ENCODE measurements at places on chromosomes 4 and X.

DNA sequence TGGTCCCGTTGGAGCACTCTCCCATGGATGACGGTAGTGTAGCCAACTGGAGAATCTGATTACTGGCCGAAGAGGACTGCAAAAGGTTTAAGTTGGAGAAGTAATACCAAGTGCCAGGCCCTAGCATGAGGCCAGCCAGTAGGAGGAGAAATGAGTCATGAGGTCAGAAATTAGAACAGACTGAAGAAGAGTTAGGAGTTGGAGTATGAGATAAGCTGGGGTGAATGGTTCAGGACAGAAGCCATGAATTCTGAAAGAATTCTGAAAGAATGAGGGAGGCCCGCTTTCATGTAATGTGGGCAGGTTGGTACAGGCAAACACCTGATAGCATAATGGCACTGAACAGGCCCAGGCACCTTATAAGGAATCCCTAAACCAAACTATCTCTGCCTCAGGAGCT lies 18.4 kb upstream of the STK26 start:
- peak; percentile 13 for DNase-seq

GRCh38 chr4:182874304-182874751 lies 42.9 kb downstream of the DCTD start:
- no peak for DNase-seq

DNA sequence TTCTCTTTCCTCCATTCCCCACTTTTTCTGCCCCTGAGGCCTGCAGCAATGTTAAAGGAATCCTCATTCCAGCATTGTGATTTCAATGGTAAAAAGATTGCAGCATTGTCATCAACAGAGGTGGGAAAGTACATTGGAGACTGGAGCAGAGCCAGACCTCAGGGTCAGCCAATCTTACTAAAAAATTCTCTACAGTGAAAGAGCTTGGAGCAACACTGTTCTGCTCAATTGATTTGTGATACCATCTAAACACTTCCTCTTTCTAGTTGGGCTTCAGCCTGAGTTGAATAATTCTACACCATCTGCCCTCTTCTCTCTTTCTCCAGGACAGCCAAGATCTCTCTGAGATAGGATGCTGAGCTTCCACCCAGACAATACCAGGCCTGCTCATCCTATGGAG lies 176.5 kb downstream of the AR start:
- DNase-seq = no peak

DNA sequence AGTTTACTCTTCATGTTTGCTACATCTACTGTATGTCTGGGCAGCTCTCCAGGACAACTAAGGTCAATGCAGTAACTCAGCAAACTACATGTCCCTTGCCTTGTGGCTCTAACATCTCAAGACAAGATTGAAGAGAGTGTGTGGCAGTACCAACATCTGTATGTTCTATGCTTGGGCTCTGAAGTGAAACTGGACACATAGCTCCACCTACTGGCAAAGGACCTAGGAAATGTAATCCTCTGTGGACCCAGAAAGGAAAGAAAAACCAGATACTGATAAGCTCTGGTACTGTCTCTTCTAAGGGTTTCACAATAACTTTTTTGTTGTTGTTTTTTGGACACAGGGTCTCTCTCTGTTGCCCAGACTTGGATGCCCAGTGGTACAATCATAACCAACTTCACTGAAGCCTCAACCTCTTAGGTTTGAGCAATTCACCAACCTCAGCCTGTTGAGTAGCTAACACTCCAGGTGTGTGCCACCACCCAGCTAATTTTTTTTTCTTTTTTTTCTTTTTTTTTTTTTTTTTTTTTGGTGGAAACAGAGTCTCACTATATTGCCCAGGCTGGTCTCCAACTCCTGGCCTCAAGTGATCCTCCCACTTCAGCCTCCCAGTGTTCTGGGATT lies 64.1 kb downstream of the QDPR start:
- peak; percentile 64 for DNase-seq

GRCh38 chr4:105093975-105094374 lies 52.7 kb upstream of the TET2 start:
- no peak for DNase-seq

- no peak for DNase-seq
These were observed 176.4 kb downstream of the ADGRA3 start for GRCh38 chr4:22339491-22339890.

GRCh38 chr4:44845309-44845708 lies 119.0 kb upstream of the GNPDA2 start:
- no peak for DNase-seq

DNA sequence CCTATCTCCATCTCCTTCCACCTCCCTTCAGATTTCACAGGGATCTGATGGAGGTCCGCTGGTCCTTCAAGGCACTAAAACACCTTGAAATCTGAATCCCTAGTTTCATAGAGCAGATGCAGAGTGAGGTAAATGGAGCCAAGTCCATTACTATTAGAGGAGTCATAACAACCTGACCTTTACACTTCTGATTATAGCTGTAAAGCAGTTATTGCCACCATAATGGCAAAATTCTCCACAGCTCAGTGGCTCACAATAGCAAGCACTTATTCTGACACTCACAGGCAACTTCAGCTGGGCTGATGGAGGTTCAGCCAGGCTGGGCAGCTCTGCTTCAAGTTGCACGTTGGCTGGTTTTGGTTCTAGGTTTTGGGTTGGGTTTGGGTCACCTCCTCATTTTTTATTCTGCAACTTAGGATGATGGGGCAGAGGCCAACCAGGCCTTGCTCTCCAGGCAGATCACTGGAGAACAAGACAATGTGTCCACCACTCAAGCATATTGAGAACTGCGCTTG lies 51.4 kb upstream of the LRAT start:
- DNase-seq = no peak

GRCh38 chrX:5113128-5113527 lies 1115.5 kb downstream of the NLGN4X start:
- peak; percentile 8 for DNase-seq

- DNase-seq = no peak
These were observed 51.1 kb downstream of the C4orf51 start for GRCh38 chr4:145731028-145731427.

- DNase-seq = peak; percentile 8
These were observed 30.2 kb downstream of the SPINK2 start for GRCh38 chr4:56791316-56791715.

DNA sequence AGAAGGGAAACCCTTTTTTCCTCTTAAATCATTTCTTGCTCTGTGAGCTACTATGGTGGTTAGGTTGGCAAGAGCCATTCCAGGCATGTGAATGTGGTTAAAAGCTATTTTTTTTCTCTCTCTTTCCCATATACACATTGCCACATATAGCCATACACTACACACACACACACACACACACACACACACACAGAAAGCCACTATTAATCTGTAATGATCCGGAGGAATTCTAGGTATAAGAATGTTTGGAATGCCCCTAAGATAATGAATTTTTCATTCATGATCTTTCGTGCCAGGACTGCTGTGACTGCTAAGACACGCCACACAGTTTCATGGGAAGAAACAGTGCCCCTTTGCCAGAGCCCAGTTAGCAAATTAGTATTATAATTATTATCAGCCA lies 21.8 kb upstream of the TLL1 start:
- no peak for DNase-seq

DNA sequence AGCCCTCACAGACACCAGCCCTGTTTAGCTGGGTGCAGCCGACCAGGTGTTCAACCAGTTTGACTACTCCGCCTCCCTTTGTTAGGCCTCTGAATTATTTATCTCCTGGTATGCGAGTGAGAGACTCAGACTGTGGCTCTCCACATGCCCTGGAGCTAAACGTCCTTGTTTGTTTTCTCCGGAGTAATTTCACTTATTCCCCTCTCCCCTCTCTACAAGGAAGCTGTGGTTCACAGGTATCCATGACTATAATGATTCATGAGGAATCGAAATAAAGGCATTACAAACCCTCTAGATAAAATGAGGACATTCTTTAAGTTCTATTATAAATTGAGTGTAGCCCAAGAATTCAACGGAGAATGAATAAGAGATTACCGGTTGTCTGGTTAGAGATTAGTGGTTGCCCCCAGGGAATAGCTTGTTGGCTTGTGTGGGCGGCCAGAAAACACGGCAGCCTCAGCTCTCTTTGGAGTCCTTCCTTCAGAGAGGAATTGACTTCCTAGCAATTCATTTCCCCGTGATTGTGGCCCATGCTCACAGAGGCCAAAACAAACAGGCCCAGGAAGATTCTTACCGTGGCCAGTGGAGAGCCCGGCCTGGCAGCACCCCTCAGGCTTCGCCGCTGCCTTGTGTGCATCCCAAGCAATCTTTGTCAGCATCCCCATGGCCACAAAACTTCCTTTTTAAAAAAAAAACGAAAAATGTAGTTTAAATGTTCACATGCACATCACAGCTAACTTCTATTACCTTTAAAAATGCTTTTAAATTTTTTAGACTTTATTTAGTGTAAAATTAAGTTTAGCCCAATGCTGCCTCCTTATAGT lies 60.2 kb upstream of the CBR4 start:
- DNase-seq = peak; percentile 81

- no peak for DNase-seq
These were observed 129.0 kb downstream of the PPP3CA start for GRCh38 chr4:101218346-101218745.

DNA sequence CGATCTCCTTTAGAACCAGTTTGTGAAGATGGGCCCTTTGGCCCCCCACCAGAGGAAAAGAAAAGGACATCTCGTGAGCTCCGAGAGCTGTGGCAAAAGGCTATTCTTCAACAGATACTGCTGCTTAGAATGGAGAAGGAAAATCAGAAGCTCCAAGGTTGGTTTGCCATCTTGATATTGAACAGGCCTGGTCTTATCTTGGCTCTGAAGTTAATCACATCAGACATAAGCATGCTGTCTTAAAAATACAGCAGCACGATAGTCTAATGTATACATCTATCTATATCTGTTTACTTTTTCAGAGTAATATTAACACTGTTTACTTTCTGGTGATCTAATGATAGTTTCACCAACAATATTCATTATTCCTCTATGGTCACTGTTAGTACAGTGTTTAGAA lies 129.8 kb downstream of the PTTG2 start:
- no peak for DNase-seq

DNA sequence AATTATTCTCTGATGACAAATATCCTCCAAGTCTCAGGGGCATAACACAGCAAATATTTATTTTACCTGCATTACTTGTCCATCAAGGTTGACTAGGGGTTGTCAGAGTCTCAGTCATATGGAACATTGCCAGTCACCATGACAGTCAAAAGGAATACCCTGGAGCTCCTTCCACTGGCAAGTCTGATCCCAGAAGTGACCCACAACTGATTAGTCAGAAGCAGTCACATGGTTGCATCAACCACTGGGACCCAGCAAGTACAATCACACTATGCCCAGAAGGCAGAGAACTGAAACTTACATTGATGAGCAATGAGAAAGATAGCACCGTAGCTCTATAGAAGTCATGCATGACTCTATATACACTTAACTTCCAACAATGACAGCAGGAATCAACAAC lies 41.9 kb upstream of the SOD3 start:
- peak; percentile 82 for DNase-seq

DNA sequence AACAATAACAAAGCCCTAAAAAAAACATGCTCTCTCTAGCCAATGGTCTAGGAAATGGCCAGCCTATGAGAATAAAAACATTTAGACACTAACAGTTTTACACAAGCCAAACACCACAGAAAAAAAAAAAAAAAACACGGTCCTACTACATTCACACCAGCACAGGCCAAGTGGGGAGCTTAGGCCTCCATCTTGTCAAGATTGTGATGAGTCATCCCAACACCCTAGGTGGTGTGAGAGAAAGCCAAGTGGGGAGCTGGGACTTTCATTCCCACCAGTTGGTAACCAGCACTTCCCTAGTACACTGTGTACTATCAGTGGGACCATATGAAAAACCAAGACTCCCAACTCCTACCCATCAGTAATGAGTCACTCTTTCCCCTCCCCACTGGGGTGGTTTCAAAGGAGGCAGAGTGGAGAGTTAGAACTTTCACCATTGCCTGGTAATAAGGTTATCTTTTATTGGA lies 95.6 kb downstream of the ADAMTS3 start:
- peak; percentile 68 for DNase-seq

- peak; percentile 37 for DNase-seq
These were observed 1393.3 kb downstream of the ARAP2 start for GRCh38 chr4:34850968-34851367.

DNA sequence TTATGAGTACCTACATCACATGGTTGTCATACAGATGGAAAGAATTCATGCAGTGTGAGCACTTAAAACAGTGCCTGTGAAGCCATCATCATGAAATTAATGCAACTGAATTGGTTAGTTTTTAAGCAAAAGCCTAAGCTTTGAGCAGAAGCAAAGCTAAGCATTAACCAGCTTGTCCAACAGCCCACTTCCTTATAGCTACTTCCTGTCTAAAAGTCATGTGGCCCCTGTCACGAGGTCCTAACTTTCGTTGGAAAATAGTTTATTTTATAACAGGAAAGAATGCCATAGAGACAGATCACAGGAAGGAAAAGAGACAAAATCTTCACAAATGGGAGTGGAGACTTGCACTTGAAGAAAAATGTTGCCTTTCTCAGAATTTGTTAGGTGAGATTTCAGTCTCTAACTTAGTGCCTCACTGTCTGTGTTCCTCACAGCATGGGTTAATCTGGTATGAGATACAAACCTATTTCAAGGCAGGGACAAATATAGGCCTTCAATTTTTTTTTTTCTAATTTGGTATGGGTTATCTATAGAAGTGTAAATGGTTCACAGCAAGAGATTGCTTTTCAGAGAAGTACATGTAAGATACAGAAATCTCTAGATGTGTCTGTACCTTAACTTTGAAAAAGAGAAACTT lies 27.7 kb upstream of the VCX start:
- DNase-seq = no peak

DNA sequence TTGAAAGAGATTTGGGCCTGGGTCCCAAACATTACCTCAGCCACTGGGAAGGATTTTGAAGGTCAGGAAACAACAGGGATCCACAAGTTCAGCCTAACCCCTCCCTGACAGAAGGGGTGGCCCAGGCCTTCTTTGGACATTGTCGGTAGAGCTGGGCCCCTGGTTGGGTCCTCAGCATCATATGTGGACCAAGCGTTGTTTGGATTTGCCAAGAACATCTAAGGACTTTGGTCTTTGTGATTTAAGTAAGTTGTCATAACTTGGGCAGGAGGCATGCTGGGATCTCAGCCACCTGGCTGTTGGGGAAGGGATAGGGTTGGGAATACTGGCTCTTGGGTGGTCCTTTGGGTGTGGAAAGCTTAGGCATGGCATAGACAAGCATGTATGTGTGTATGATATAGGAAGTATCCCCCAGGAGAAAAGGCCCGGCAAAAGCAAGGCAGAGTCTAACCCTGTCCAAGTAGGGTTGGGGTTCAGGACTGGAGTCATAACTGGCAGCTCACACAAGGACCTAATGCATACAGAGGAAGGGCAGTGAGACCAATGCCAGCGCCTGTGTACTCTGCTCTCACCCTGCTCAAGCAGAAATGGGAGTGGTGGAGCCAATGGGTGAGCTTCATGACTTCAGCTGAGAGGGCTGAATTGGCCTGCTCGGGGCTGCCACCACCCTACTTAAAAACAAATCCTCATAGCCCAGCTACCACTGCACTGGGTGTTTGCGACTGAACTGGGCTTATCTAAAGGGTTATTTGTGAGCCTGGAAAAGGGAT lies 102.8 kb downstream of the RTL5 start:
- DNase-seq = no peak

DNA sequence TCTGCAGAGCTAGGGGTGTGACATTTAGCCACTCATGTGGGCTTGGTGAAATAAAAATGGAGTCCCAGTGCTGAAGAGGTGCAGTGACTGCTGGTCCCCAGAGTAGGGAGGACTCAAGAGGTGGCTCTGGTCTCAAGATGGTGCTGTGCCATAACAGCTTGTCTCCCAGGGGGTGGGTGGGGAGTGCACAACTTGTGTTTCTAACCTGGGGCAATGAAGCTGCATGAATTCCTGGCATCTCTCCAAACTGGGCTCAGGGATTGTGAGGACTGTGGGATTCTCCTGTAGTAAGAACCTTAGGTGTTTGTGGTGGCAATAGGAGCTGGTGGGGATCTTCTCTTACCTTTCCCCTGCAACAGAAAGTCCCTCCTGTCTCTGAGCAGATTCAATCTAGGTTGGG lies 278.9 kb upstream of the SFRP2 start:
- no peak for DNase-seq
